ENCODE measurements at places on chromosomes 12 and 14.

- DNase-seq, result no peak
Measured at GRCh38 chr14:77990337-77990736, 179.8 kb upstream of the NRXN3 start.

GRCh38 chr12:1830981-1831963 lies 10.9 kb downstream of the LRTM2 start:
- peak; percentile 92 for DNase-seq

DNA sequence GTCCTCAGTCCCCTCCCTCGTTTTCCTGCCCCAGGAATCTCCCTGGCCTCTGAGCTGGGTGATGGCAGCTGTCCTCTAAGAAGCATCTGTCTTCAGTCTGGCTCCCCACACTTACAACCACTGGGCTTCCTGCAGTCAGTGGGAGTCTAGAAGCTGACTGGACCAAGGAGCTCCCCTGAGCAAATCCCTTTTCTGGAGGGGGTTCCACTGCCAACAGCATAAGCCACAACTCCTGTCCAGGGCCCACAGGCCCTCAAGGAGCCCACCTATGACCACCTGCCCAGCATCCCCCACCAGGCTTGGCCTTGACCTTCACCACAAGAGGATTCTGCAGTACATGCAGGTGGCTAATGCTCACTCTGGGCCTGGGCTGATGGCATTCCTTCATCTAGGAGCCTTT lies 4.1 kb downstream of the RDH16 start:
- DNase-seq, result no peak

- no peak for DNase-seq
Measured at GRCh38 chr12:70482764-70483163, 116.7 kb downstream of the KCNMB4 start.

- DNase-seq, result no peak
Measured at GRCh38 chr12:117073611-117074010, 25.6 kb downstream of the TESC start.

- DNase-seq, result no peak
Measured at GRCh38 chr14:40911141-40911540, 695.5 kb upstream of the LRFN5 start.

GRCh38 chr12:129911428-129912049 lies 7.7 kb upstream of the TMEM132D start:
- DNase-seq, result peak; percentile 32
